SK-N-MC (cell line): ENCODE measurements at places on chromosomes 12 and 14.

GRCh38 chr12:41302979-41303403 is 114.9 kb downstream of the PDZRN4 start:
- DNase-seq = no peak

- no peak for DNase-seq
Observed at GRCh38 chr12:59689776-59690175, 93.9 kb downstream of the SLC16A7 start.

- no peak for DNase-seq
Observed at GRCh38 chr14:75448209-75448608, 20.4 kb downstream of the JDP2 start.

DNA sequence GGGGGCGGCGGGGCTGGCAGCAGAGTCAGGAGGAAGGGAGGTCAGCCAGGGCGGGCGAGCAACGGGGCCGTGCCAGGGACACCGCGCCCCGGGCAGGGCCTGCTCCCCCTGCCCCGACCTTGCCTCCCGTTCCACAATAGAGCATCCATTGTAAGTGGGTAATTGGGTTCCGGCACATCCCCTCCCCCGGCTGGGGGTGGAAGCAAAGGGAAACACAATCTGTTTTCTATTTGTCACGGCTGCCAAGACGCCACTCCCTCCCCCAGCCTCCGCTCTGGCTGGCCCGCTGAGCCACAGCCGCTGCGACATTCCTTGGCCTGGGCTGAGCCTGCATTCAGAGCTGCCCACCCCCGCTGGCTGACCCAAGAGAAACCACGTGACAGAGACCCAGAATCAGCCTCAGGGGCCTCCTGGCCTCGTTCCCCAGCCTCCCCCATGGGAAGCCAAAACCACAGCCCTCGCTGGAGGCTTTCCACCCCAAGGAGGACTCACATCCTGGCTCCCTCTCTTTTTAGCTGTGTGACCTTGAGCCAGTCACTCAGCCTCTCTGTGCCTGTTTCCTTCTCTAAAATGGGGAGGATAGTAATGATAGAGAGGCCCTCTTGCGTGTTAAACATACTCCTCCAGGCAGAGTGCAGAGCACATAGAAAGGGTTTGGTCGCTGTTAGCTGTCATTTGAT is 117.6 kb downstream of the SCARB1 start:
- DNase-seq = peak; percentile 63

- no peak for DNase-seq
Observed at GRCh38 chr14:35340616-35341453, 48.7 kb downstream of the PSMA6 start.

- no peak for DNase-seq
Observed at GRCh38 chr12:77124767-77125166, 59.4 kb upstream of the E2F7 start.

- no peak for DNase-seq
Observed at GRCh38 chr14:21672116-21672515, 1.5 kb downstream of the OR4E1 start.

- DNase-seq = no peak
Observed at GRCh38 chr14:56270921-56271320, 152.7 kb downstream of the PELI2 start.

- no peak for DNase-seq
Observed at GRCh38 chr12:95460105-95460504, 13.8 kb upstream of the METAP2 start.

DNA sequence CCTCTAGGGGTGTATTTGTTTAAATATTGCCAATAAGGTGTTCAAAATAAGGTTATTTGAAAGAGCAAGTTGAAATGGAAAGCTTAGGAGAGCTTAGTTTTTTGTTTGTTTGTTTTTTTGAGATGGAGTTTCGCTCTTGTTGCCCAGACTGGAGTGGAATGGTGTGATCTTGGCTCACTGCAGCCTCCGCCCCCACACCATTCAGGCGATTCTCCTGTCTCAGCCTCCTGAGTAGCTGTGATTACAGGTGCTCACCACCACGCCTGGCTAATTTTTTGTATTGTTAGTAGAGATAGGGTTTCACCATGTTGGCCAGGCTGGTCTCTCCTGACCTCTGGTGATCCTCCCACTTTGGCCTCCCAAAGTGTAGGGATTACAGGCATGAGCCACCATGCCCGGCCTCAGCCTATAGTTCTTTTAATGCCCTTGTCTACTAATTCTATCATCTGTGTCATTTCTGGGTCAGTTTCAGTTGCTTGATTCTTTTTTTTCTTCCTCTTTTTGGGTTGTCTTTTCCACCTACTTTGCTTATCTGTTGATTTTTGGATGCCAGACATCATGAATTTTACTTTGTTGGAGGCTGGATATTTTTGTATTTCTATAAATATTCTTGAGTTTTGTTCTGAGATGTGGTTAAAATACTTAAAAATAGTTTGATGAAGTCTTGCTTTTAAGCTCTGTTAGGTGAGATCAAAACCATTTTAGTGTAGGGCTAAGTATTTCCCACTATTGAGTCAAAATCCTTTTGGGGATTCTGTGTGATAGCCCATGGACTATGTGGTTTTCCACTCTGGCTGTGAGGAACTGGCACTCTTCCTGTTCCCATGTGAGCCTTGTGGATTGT is 18.7 kb downstream of the RCOR1 start:
- DNase-seq = no peak

- DNase-seq = no peak
Observed at GRCh38 chr14:55272387-55272786, 1.2 kb downstream of the FBXO34 start.

GRCh38 chr12:94429191-94429590 is 30.5 kb downstream of the CEP83 start:
- DNase-seq = no peak

DNA sequence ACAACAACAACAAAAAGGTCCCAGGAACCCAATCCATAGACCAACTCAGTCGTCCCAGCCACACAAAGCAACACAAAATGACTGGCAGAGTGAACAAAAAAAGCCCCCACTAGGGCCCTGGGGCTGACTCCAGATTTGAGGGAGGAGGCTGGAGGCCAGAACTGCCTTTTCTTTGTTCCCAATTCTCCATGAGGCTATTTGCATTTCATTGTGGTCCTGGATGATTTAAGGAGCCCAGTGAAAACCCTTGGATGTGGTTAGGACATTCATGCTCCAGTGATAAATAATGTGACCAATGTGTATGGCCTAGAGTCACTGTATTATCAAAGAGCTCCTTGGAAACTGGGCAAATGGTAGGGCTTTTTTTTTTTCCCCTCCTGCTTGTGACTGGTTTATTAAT is 192.9 kb downstream of the NUAK1 start:
- no peak for DNase-seq

DNA sequence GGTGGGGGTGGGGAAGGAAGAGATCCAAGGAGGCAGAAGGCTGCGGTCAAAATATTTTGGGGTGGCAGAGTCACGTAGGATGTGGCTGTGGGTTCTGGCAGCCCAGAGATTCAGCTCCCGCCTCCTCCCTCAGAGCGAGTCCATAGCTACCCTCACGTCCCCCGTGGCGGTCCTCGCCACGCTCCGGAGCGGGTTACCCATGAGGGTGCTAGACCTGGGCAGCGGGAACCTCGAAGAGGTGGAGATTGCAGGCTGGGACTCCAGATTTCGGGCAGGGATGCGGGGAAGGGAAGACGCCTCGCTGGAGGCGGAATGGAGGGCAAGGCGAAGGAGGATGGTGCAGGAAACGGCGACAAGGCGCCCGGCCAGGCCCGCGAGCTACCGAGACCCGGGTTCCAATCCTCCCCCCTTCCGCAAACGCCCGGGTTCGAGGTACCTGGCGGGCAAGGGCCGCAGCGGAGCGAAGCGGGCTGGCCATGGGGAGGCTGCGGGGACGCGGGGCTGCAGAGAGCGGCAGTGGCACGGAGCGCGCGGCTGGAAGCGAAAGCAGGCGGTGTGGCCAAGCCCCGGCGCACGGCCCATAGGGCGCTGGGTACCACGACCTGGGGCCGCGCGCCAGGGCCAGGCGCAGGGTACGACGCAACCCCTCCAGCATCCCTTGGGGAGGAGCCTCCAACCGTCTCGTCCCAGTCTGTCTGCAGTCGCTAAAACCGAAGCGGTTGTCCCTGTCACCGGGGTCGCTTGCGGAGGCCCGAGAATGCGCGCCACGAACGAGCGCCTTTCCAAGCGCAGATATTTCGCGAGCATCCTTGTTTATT is 46.2 kb downstream of the BCAT1 start:
- DNase-seq = no peak

DNA sequence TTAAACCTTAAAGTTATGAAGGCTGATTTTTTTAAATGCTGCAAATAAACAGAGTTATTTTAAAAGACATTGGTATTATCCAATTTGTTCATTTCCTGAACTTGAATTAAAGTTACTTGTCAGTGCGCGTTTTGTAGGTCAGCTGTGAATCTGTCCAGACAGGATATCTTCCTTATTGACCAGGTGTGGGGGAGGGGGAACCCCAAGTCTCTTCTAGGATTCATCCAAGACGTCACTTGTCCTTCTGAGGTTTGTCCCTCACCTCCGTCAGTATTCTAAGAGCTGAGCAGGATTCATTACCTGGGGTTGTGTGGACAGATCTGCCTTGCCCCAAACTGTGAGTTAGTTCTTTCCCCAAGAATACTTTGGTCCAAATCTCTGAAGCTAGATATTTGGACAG is 8.8 kb upstream of the PRIMA1 start:
- DNase-seq = no peak

GRCh38 chr12:52585946-52586345 is 12.3 kb upstream of the KRT74 start:
- no peak for DNase-seq

GRCh38 chr14:51121096-51121495 is 26.2 kb upstream of the TRIM9 start:
- no peak for DNase-seq

DNA sequence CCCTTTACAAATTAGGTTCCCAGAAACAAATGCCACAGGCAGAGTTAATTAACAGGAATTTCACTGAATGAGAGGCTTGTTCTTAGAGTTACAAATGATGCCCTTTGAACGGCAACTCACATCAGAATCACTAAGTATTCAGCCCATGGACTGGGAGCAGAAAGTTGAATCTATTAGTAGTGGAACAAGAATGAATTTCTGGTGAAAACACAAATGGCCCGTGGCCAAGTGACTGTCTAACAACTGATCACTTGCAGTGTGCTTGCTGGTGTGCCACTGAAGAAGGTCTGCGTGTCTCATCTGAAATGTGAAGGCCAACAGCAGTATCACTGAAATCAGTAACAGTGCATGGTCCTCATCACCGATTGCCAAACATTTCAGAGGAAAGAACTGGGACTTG is 893.4 kb upstream of the TMEM132C start:
- no peak for DNase-seq

DNA sequence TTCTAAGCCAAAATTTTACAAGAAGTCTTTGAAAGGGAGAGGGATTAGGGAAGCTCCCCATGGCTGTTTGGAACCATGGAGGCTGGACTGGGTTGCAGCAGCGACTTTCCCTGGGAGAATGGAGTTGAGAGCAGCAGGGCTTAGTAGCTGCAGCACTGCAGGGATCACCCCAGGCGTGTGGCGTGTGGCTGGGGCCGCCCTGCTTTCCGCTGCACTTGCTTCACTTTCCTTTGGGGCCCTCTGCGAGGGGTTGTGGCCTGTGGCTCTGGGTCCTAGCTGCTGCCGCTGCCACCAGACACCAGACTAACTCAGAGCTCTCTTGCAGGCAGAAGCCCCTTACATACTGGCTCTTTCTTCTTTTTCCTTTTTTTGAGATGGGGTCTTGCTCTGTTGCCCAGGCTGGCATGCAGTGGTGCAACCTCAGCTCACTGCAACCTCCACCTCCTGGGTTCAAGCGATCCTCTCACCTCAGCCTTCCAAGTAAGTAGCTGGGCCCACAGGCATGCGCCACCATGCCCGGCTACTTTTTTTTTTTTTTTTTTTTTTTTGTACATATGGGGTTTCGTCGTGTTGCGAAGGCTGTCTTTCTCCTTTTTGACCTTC is 25.4 kb downstream of the CCDC62 start:
- DNase-seq = no peak

DNA sequence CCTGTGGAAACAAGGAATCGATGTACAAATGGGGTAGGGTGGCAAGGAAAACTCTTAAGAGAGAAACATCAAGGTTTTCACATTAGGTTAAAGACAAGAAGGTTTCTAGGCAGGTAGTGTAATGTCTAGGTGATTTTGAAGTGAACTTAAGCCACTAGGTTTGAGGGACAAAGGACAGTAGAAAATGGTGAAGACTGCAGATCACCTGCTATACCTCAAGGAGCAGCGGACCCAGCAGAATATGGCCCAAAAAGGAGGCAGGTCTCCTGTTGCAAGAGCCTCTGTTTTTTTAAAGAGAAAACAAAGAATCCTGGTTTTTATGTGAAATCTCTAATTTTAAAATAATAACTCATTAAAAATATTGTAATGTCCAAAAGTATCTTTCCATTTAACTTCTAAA is 178.1 kb downstream of the ACSS3 start:
- no peak for DNase-seq

- no peak for DNase-seq
Observed at GRCh38 chr12:128729628-128730121, 94.1 kb downstream of the SLC15A4 start.

DNA sequence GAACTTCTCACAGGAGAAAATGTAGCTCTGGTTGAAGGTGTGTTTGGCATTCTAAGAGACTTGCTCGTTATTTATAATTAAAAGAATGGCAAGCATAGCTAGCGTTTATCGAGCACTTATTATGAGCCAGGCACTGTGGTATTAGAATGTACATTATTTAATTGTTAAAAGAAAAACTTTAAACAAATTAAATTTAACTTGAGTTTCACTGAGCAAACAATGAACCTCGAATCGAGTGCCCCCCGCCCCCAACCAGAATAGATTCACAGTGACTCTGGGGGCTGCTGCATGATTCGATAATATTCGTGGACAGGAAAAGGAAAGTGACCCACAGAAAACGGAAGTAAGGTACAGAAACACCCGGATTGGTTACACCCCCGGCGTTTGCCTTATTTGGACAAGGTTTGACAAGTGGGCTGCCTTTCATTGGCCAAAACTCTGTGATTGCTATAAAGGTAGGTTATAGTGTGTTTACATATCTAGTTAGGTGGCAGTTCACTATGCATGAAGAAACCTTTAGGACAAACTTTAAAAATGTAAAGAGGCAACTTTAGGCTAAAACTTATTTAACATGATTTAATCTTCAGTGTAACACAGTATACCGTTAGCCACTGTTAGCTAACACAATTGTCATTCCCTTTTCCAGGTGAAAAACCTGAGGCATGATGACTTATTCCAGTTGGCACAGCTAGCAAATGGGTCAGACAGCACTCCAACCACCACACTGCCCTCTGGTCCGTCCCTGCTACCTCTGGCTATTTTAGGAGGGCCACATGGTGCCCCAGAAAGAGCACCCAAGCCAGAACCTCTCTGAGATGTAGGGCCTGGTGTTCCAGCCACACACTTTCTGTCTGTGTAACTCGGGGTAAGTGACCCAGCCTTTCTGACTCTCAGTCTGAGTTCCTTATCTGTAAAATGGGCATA is 7.1 kb downstream of the SCNN1A start:
- DNase-seq = no peak
